ENCODE measurements at places on chromosomes 5 and 9.

DNA sequence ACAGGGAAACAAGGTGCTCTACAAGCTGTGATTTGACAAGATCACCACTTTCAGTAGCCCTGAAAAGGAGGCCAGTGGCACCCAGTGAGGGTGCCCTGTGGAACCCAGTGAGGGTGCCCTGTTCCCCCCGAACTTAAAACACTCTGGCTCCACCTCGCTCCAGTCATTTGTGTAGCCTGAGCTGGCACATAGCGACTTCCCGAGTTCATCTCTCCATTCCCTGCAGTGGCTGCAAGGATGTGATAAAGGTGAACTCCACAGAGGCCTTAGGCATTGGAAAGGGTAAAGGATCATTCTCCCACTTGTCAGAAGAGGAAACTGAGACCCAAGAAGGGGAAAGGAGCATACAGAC is 21.9 kb upstream of the ANXA6 start:
- no peak for DNase-seq

GRCh38 chr9:96317335-96317980 is 15.5 kb upstream of the HSD17B3 start:
- DNase-seq = peak; percentile 14

DNA sequence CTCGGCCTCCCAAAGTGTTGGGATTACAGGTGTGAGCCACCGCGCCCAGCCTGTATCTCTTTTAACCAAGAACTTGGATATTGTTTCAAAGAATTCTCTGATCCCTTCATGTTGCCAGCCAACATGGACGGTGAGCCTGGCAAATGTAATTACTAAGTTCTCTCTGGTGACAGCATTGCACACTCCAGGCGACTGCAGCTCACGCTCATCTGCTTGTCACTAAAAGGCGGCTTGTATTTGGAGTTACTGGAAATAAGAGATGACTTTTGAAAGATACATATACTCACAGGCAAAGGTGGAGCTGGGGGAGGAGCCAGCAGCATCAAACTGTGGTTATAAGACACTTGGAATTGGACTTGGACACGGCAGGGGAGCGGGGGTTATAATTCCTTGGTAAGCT is 172.3 kb downstream of the SLIT3 start:
- DNase-seq = no peak

DNA sequence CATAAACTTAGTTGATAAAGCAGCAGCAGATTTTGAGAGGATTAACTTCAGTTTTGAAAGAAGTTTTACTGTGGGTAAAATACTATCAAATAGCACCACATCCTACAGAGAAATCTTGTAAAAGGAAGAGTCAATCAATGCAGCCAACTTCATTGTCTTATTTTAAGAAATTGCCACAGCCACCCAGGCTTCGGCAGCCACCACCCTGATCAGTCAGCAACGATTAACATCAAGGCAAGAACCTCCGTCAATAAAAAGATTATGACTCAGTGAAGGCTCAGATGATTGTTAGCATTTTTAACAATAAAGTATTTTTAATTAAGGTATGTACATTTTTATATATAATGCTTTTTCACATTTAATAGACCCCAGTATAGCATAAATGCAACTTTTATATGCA is 122.3 kb upstream of the NR4A3 start:
- no peak for DNase-seq

DNA sequence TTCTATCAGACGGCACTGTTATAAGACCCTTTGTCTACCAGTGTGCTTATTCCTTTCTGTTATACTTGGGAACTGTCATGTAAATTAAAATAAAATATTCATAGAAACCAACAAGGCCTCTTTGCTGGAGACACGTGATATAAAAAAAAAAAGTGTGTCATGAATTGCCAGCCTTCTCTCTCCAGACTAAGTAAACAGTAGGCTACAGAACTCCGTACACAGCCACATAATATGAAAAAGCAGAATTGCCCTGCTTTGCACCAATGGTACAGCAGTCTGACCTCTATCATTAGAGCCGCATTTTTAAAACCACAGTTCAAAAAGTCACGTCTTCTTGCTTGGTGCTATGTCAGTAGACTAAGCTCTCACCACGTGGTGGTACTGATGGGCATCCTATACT is 231.3 kb downstream of the SEMA5A start:
- DNase-seq = no peak

DNA sequence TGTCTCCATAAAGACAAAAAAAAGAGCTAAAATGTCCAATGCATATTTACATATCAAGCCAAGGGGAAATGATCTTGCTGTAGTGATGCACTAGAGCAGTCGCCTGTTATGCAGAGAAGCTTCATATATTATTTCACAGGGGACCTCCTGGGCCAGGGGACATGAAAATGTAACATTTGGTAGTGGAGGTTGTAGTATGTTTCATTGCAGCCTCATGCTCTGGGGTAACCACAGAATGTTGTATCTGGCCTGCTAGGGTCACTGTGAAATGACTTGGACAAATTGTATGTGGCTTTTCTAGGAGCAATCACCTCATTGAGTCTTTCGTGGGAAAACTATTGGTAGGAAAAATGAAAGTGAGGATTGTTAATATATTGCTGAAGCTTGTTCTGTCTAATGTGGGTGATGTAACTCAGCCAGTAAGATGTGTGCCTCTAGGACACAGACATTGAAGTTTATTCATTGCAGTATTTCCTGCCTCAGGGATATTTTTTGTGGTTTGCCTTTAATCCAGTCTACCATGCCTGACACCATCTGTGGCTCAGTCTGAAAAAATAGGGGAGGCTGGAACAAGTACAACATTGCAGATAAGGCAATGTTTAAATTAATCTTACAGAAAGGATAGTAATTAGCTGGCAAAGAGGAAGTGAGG is 430.8 kb upstream of the TNC start:
- no peak for DNase-seq

DNA sequence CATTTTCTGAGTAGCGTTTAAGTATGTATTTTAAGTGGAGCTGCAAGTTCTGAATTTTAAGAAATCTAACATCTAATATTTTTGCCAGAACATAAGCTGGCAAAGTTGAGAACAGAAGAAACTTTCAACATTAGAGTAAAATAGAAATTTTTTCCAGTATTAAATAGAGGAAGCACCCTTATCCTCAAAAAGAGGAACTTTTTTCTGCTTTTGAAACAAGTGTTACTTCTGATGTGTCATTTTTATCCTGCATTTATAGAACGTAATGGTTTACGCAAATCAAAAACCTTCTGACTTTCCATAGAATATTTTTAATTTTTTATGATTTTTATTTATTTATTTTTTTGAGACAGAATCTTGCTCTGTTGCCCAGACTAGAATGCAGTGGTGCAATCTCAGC is 21.8 kb downstream of the ZBED3 start:
- DNase-seq = no peak

- DNase-seq = no peak
Observed at GRCh38 chr5:38827525-38827924, 18.3 kb upstream of the OSMR start.

GRCh38 chr5:121019106-121019505 is 555.0 kb downstream of the PRR16 start:
- DNase-seq = no peak

DNA sequence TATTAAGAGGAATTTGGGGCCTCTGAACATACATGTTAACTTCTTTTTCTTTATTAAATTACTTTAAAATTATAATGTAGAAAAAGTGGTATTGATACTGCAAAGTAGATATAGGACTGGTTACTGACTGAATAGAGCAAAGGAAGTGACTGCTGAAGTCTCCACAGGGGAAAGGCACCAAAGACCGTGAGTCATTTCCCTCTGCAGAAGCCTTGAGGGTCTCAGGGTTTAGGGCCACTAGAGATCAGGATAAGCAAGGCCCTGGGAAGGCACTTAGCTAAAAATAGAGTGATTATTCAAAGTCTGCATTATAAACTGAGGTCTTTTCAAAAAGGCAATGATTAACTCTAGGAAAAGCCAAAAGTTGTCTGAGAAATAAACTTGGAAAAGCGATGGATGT is 44.7 kb upstream of the ITGA1 start:
- no peak for DNase-seq

- DNase-seq = no peak
Observed at GRCh38 chr5:10653043-10653442, 89.2 kb downstream of the ANKRD33B start.

- no peak for DNase-seq
Observed at GRCh38 chr9:33163433-33164137, 3.6 kb downstream of the B4GALT1 start.

GRCh38 chr9:120379611-120380010 is 200.4 kb downstream of the CDK5RAP2 start:
- DNase-seq = no peak

DNA sequence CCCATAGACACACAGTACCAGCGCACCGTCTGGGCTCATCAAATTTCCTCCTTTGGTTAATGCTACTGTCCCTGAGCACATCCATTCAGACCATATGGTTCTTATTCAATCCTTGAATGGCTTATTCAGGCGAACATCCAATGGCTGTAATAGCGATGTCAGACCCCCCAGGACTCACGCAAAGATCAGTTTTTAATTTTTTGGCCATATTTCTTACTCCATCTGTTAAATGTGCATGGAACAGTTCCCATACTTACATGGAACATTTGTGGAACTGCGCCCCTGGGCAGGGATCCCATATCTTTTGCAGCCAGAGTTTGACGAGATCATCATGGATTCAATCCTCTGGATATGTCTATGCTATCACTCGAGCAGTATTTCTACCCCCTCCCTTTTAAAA is 213.2 kb downstream of the ADAMTS6 start:
- DNase-seq = no peak

DNA sequence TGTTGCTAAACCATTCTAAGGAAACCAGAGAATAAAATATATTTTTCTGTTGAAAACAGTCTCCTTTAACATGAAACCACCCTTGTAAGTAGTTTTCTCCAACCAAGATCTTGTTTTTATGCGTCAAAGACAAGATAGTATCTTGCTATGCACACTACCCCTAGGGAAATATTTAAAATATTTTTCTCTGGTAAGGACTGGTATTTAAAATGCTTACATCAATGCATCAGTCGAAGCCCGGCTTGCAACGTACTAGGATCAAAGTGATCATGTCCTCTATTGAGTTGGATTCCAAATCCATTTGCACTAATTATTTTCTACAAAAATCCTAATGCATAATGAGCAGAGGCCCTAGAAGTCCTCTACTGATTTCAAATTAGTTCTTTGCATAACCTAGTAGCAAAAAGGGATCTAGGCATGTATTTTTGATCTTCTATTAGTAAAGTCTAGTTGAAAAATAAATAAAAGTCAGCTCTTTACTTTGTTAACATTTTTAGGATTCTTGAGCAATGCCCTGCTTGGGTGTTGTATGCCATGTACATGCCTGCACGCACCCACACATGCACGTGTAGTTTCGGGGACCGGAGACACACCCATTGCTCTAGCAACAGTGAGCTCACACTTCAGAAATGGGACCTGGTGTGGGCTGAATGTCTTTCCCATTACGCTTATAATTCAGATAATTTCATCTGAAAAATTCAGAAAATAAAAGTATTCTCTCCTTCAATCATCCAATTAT is 165.0 kb upstream of the GPR151 start:
- no peak for DNase-seq

GRCh38 chr5:157449011-157449723 is 10.8 kb upstream of the NIPAL4 start:
- no peak for DNase-seq

GRCh38 chr9:136002215-136002614 is 41.0 kb upstream of the UBAC1 start:
- no peak for DNase-seq

- peak; percentile 58 for DNase-seq
Observed at GRCh38 chr5:79093762-79094161, 17.8 kb upstream of the BHMT start.

DNA sequence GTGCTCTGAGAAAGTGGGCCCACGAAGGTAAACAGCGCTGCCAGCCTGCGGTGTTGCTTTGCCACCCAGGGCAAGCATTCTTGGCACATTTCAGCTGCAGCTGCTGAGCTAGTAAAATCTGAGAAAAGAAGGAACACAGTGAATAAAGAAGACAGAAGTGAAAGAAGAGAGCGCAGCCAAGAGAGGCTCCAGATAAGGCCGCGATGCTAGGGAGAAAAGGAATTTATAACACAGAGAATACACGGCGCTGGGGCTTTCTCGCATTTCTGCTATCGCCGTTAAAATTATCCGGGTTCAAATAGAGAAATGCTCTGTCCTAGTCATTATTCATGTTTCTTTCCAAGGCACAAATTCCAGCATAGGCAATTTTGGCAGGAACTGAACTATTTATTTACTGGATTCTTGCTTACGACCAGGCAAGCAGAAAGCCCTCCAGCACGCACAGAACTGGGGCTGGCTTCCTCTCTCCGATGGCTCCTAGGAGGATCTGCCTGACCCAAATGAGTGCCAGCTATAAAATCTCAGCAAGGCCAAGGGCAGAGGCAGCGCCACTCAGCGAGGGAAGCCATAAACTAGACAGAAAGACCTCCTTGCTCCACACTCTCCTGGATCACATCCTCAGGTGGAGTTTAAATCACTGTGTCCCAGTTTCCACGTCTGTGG is 111.2 kb downstream of the ATPSCKMT start:
- DNase-seq = no peak

DNA sequence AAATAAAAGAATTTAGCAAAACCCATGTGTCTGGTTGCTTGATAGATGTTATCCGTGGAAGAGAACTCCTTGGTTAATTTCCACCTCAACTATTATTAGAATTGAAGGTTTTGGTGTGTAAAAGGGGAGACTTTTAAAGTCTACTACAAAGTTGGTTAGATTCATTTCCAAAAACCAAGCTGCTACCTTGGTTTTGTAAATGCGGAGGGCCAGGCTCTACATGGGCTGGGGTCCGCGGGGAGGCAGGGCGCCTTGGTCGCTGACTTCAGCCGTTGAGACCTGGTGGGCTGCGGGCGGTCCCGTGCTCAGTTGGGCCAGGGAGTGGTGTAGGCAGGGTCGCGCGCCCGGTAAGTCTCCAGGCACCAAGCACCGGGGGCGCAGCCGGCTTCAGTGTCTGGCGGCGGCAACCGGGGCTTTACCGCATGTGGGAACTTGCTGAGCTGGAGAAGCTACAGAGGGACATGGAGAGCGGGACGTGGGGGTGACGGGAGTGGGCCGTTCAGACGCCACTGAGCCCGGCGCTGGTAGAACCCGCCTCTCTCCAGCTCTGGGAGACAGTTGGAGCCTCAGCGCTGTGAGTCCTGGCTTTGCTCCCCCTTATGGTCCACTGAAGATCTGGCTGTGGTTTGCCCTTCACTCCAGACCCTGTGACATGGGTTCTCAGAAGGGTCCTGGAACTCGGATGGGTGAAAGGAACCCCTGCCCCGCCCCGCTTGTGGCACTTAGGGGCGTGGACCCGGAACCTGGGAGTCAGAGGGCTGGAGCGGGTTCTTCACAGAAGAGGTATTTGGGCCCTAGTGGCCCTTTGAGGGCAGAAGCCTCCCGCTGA is 11.8 kb downstream of the NR2F1 start:
- DNase-seq = no peak
